AG09309 (cell line): ENCODE measurements at places on chromosomes 7 and 10.

DNA sequence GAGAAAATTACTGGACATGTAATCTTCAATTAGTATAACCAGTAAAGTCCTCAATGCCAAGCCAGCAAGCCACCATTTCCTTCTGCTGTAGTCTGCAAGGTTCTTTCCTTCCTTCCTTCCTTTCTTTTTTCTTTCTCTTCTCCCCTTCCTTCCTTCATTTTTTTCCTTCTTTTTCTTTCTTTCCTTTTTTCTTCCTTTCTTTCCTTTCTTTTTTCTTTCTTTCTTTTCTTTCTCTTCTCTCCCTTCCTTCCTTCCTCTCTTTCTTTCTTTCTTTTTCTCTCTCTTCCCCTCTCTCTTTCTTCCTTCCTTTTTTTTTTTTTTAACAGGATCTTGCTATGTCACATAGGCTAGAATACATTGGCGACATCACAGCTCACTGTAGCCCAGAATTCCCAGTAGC lies 369.8 kb downstream of the SEMA3D start:
- DNase-seq, result no peak

- no peak for DNase-seq
These were observed 66.9 kb upstream of the DOCK1 start for GRCh38 chr10:126838316-126838715.

DNA sequence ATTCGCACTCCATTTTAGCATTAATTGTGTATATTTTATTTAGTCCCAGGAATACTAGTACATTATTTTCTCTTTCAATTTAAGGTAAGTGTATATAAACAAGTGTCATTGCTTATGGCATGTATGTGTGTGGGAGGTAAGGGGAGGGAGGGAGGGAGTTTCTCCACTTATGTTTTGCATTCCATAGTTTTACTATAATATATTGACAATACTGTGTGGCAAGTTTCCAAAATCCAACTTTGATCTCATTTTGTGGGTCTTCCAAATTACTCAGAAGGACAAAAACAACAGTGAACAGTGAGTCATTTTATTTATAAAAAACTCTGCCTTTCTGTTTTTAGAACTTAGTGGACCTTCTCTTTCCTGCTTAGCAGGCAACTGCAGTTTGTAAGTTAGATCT lies 102.3 kb upstream of the SEMA3E start:
- no peak for DNase-seq

- DNase-seq, result peak; percentile 45
These were observed 142.0 kb downstream of the LCOR start for GRCh38 chr10:96973809-96974747.
